ENCODE measurements at places on chromosomes 5 and 9.

DNA sequence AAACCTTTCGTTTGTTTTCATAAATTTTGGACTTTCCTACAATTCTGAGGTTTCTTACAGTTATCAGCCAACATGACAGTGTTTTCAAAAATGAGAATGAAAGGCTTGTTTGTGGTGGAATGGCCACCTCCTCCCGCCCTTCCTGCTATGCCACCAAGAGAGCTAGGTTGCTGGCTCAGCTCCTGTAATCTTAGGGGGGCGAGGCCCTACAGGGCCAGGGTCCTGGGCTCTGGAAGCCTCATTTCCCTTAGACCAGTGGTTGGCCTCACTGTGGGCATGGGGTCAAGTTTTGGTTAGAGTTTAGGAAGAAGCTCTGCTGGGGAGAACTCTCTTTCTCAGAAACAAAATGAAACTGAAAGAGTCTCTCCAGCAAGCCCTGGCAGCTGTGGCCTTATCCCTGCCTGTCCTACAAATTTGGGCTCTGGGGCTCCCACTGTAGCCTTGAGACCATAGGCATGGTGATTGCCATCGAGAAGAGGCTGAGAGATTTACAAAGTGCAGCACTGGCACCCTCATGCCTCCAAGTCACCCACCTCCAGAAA is 66.2 kb downstream of the IRX1 start:
- DNase-seq: no peak

- DNase-seq: no peak
These were observed 80.7 kb downstream of the GRIA1 start for GRCh38 chr5:153571162-153571561.

DNA sequence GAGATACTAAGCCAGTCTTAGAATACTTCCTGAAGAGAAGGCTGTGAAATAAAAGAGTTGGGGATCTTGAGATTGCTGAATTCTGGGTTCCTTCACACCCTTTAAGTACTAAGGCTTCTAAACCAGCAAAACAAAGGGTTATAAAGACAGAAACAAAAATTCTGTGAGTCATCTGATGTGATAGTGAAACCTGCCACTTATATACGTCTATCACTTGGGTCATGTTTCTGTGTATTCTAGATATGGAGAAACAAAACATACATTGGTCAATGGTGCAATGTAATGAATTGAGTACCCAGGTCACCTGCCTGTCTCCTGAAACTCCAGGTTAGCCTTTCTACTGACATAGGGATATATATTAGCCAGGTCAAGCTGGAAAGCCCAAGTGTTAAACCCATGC is 319.3 kb upstream of the GRAMD2B start:
- no peak for DNase-seq

DNA sequence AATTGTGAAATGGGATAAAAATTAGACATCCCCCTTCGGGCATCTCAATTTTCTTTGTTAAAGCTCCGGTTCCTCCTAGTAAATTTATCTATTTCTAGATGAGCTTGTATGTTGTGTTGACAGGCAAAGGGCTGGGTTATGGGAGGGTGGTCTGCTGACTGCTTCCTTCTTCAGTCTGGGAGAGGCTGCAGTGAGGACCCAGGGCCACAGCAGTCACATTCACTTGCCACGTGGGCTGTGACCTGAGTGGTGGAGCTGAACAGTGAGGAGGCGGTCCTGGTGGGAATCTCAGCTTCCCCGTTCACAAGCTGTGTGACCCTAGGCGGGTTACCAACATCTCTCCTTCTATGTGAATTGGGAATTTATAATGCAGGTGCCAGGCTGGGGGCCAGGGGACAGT is 57.5 kb upstream of the RXRA start:
- DNase-seq: no peak

DNA sequence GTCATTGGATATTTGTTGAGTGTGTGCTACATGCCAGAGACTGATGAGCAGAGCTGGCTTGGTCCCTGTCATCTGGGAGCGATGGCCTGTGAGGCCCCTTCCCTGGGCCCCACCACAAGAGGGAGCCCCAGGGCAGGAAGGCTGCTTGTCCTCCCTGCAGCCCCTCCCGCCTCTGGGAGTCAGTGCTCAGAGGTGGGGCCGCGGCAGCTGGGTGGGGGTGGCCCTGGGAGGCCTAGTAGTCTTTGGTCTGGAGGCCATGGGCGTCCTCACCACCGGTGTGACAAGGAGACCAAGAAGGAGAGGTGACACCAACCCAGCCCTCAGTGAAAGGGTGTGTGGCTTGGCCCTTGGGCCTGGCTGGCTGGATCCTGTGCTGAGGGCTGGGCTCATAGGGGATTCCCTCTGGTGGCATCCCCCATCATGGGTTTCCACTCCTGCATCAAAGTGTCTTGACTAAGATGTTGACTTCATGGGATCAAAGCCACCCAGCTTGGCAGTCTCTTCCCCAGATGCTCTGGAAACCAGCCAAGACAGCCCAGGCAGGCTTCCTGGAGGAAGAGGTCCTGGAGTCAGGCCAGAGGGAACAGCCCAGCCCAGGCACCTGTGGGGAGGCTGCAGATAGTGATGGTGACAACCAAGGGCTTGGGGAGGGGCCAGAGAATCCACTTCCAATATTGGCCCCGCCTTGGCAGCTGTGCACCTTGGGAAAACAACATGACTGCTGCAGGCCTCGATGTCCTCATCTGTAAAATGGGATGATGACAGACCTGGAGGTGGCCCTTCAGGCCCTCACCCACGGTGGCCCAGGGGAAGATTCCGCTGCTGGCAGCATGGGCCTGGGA is 166.7 kb downstream of the GAPVD1 start:
- DNase-seq: peak; percentile 49

DNA sequence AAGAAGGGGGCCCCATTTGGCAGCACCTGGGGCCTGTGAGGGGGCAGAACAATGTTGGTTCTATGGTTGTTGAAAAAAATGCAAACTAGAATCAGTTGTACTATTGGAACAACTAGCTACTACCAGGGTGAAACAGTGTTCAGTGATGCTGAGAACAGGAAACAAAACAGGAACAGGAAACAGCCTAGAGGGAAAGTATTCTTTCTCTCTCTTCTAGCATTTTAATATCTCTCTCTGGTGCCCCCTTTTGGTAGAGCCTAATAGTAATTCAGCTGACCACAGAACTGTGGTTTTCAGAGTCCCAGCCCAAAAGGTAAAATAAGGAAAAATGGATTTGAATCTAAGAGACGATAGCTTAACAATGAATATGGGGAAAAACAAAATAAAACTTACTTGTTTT is 138.0 kb upstream of the KCNN2 start:
- peak; percentile 9 for DNase-seq

DNA sequence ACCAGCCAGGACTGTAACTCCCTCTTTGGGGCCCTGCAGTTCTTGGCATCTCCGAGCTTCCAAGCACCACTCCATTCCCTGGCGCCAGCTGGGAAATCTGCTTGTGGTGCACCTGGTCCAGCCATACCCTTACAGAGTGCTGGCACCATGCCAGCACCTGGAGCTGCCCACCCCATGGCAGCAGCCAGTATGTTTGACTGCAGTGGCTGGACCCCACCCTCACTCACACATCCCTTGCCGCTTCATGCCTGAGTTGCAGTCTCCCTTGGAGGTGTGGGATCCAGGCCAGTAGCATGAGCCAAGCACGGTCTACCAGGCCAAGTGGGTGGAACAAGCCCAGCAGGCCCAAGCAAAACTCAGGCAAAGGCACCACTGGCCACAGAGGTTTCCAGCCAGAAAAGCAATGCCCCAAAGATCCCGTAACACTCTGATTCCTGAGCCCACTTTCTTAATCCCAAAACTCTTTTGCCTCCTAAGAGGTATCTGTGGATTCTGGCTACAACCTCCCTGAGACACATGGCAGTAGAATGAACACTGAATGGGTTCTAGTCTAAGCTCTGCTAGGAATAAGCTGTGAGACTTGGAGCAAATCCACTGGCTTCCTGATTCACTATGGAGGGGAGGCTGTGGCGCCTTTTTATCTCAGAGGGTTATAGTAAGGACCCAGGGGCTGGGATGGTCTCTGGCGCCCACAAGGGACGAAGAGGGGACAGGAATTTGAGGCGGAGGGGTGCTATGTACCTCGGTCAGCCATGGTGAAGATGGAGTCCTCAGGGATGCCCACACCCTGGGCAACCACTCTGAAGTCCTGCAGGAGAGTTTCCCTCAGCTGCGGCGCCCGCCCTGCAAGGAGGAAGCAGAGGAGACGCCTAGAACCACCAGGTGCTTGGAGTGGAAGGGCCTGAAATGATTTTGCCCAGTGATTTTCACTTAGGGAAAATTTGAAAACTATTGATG is 5.6 kb downstream of the AMBP start:
- no peak for DNase-seq

GRCh38 chr5:116135344-116135743 is 50.5 kb downstream of the COMMD10 start:
- DNase-seq: no peak

- DNase-seq: no peak
These were observed 277.2 kb upstream of the ZNF608 start for GRCh38 chr5:125023673-125024072.

DNA sequence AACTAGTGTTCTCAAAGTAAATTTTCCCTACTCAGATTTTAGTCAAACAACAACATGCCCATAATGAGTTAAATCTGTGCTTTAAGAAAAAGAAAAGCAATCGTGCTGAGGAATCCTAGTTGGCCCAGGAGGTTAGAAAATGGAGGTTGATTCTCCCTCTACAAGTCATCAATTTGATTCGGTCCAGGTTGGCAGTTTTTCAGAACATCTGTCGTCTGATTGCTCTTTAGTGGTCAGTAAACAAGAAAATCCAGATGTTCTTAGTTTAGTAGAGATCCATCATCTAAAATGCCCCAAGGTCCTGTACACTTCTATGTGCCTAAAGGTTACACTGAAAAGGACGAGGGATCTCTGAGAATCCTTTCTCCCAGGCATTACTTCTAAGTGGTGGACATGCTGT is 659.2 kb downstream of the MTRR start:
- no peak for DNase-seq

GRCh38 chr9:135095470-135096407 is 8.3 kb downstream of the OLFM1 start:
- DNase-seq: peak; percentile 54

- DNase-seq: no peak
These were observed 223.2 kb upstream of the TAS2R1 start for GRCh38 chr5:9853309-9853708.

DNA sequence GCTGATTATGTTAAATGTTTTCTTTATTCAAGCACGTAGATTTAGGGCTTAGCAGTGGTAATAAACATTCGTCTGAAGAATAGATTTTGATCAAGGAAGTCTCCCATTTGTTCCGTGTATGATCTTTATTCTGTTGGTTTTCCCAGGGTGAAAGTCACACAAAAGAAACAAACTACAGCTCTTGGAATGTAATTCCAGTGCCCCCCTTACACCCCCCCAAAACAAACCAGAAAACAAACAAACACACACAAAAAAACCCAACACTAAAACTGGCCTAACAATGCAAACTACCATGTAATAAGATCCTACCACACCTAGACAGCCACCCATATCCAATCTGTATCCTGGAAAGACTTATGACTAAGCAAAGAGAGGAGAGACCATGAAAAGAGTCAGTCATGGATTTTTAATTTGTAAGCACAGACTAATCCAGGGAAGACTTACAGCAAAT is 196.2 kb upstream of the ELL2 start:
- DNase-seq: no peak

DNA sequence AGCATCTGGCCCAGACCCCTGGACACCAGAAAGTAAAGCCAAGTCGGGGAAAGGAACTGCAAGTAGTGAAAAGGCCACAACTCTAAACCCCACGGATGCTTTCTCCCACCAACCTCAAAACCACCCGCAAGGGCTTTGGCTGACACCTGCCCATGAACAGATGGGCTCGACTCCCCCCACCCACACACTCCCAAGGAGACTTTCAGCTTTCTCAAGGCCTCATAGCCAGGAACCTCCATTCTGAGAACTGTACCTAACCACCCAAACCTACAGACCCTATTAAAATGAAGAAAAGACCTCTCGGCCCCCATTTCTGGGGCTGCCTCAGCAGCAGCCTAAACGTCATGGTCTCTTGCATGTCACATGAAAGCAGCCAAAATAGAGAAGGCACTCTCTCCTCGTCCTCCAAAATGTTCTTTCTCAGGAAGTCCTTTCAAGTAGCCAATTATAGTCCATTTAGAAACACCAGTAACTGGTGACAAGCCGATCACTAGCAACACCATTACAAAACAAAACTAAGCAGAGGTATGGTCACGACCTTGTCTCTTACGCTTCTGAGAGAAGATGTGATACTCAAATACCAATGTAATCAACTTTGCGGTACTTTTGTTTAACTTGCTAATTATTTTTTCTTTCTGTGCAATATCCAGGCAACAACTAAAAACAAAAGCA is 2.9 kb downstream of the B4GALT1 start:
- no peak for DNase-seq

DNA sequence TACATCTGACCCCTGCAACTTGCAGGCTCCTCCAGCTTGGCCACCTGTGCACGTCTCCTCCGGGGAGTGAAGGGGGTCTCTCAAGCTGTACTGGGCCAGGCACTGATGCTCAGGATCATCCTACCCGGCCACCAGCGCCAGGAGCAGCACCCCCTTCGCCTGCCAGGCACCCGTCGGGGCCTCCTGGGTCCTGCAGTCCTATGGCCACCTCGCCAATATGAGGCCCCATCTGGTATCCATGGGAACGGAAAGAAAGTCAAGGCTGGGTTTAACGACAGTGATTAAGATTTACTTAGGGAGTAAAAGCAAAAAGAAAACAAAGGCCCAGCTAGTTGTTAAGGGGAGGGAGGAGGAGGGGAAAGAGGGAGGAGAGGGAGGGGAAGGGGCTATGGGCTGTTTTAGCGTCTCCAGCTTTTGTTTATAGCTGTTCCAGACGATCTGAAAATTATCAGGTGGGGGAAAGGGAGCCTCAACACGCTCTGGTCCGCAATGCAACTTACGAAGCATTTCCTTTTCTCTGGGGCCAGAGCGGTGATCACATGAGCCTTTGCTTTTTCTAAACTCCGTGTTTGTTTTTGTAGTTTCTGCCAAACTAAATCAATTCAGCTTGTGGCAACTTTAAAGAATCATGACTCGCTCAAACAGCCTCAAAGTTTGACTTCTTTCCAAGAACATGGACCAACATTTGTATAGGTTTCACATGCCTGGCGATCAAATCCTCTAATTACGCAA is 132.4 kb downstream of the ROR2 start:
- no peak for DNase-seq

DNA sequence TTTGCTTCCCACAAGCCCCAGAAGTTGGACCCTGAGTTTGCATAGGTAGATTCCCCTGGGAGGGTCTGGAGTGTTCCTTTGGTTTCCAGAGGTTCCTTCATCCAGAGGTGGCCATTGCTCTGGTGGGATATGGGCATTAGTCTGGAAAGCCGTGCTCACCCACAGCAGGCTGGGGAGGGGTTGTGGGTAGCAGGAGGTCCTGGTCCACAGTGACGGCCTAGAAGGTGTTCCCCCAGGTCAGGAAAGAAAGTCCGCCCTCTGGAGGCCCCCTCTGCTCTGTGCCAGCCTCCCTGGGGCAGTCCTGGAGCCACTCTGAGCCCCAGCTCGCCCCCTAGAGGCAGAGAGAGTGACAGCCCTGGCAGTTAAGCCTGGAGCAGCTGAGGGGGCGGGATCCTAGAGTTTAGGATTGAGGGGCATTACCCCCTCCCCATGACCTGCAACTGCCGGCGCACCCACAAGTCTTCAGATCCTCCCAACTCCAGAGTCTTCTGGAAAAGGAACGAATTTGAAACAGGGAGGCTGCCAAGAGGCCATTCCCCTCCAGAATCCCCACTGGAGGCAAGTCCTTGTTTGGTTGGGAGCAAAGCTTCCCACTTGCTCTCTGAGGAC is 36.8 kb downstream of the NDST1 start:
- DNase-seq: peak; percentile 90
